ENCODE measurements at places on chromosomes 3 and 15.

GRCh38 chr3:159848348-159849118, 140.1 kb upstream of the IL12A start:
- DNase-seq, result no peak

DNA sequence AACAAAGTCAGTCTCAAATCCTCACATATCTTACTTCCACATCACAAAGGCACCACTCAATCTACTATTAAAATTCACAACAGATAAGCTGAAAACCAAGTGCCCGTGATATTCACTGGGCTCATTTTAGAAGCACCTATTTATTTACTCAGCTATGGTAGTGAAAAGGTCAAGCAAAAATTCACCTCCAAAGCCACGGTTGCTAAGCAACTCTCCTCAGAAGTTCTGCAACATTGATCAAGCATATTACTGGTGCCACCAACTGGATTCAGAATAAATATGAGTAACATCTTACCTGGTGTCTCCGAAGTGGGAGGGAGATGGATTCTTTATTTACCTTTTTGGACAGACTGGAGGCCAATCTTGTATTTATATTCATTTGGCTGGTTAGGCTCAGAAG, 714.8 kb downstream of the FHIT start:
- DNase-seq, result no peak

DNA sequence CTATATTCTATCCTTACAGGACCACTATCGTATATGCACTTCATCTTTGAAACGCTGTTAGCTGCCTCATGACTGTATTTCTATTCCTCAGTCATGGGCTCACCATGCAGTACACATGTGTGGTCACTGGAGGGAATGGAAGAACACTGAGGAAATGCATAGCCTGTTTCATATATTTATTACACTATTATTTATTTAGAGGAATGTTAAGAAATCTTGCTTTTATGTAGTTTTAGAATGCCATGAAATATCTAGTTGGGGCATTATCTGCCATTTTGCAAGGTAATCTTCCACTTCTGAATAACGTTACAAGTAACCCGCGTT, 155.7 kb downstream of the IGF1R start:
- DNase-seq, result no peak

DNA sequence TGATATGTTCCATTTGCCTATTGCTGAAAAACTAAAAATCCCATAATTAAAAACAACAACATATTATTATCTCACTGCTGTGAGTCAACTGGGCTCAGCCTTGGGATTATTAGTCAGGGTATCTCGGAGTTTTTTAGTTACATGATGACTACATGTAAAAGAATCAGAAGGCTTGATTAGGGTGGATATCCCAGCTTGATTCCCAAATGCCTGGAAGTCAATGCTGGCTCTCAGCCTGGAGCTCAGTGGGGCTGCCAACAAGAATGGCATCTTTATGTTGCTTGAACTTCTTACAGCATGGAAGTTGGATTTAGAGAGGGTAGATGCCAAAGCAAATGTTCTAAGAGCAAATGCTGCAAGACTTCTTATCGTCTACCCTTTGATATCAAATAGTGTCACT, 278.5 kb downstream of the PLOD2 start:
- DNase-seq, result no peak

GRCh38 chr15:40845511-40846284, 1.9 kb downstream of the SPINT1 start:
- DNase-seq, result no peak

GRCh38 chr3:14566812-14567211, 26.7 kb upstream of the GRIP2 start:
- DNase-seq, result no peak

DNA sequence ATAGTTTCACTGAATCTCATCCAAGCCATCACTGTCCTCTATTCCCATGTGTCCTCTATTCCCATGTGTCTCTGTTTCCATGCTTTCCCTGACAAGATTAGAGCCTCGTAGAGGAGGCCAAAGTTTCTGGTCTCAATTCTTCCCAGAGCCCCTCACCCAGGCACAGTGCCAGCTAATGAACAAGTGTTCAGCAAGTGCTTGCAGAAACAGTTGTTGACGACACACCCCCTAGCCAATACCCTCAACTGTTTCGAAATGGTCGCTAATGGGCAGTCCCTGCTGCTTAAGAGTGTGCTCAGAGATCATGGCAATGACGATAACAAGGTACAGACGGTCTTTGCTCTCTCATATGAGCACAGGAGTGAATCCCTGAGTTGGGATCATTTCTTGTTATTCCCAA, 73.4 kb downstream of the FAM174B start:
- no peak for DNase-seq

DNA sequence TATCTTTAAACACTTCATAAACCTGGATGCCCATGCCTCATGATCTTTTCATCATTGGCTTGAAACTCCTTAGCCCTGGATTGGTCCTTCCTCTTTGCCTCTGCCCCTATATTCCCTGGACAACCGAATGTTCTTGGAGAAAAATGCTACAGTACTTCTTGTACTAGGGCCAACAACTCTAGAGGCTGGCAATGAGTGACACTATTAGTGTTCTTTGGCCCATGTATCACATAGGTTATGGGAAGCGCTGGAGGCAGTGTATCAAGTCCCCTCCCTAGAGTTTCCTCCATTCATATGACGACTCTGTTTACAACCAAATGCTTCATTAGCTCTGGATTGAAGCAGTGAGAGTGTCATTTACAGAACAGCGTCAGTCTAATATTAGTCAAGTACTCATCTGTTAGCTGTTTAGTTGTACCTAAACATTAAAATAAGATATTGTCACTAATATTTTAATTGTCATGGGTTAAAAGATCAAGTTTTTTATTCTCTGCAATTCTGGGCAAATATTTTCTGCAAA, 66.4 kb upstream of the MYO5C start:
- no peak for DNase-seq

DNA sequence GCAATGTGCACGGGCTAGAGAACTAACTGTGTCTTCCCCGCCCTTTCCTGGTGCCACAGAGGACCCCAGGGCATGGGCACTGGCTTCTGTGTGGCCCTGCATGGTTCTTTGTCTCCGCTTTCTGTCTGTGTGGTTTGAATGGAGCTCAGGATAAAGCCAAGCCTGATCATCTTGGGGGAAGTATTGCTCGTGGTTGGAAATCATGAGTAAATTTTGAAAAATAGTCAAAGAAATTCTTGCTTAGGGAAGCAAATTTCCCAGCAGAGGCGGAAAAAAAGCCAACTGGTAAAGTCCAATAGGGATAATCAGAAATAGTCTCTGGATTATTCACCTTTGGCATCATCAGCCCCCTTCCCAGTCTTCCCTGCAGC, 55.4 kb downstream of the MAGEF1 start:
- DNase-seq, result no peak

- DNase-seq, result no peak
Measured at GRCh38 chr15:28182216-28182615, 83.1 kb upstream of the OCA2 start.

- no peak for DNase-seq
Measured at GRCh38 chr15:64274341-64274950, 81.5 kb downstream of the CSNK1G1 start.

DNA sequence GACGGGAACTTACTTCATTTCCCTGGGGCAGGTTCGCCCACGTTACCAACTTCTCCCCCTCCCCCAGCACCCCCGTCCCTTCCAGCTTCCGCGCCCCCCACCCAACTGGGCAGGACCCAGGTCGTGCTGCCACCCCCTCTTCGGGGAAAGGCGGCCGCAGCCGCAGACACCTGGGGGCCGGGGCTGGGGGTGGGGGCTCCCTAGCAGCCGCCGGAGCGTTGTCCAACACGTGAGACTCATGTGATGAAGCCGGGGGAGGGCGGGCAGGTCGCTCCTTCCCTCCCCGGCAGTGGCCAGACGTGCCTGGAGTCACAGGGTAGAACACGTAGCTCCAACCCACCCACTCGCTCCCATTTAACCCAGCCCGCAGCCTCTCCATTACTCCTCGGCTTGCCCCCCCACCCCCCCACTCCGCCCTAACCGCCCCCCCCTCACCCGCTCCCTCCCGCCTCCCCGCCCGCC, 240 bp upstream of the BHLHE40 start:
- no peak for DNase-seq

- DNase-seq, result no peak
Measured at GRCh38 chr15:40486066-40486770, 15.4 kb downstream of the CHST14 start.

- no peak for DNase-seq
Measured at GRCh38 chr15:92271179-92271578, 122.5 kb upstream of the ST8SIA2 start.

- DNase-seq, result no peak
Measured at GRCh38 chr3:151404316-151404715, 19.8 kb upstream of the P2RY12 start.

- no peak for DNase-seq
Measured at GRCh38 chr15:44971036-44971435, 14.5 kb downstream of the TERB2 start.

GRCh38 chr3:194905696-194906095, 220.0 kb downstream of the FAM43A start:
- DNase-seq, result no peak

DNA sequence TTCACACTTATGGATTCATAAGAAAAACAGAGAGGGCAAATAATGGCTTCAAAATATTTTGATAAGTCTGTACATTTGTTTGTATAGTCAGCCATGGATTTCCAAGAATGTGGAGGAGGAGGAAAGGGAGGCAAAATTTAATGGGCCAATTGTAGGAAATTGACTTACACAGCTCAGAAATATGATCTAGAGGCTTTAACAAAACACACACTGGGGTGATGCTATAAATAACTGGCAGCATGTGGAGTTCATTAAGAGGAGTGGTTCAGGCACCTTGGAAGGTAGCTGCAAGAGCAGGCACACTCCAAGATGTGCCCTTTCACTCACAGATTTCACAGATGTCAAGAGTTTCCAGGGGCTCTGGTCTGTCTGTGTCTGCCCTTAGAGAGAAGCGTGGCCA, 193.4 kb upstream of the RASGRP1 start:
- no peak for DNase-seq

DNA sequence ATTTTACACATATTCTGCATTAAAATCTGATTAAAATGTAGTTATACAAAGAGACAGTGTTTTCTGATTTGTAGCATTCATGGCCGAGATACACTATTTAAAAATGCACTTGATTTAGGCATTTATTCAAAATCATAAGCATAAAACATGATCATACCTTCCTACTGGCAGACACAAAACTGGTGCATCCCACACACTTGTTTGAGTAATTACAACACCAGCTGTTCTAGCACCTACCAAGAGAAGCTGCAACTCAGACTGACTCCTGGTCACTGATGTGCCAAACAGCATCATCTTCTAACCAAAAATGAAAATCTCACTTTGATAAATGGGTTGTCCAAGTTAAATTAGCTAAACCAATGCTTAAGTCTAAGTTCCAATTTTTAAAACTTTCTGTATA, 262.7 kb upstream of the NSMCE3 start:
- DNase-seq, result no peak

DNA sequence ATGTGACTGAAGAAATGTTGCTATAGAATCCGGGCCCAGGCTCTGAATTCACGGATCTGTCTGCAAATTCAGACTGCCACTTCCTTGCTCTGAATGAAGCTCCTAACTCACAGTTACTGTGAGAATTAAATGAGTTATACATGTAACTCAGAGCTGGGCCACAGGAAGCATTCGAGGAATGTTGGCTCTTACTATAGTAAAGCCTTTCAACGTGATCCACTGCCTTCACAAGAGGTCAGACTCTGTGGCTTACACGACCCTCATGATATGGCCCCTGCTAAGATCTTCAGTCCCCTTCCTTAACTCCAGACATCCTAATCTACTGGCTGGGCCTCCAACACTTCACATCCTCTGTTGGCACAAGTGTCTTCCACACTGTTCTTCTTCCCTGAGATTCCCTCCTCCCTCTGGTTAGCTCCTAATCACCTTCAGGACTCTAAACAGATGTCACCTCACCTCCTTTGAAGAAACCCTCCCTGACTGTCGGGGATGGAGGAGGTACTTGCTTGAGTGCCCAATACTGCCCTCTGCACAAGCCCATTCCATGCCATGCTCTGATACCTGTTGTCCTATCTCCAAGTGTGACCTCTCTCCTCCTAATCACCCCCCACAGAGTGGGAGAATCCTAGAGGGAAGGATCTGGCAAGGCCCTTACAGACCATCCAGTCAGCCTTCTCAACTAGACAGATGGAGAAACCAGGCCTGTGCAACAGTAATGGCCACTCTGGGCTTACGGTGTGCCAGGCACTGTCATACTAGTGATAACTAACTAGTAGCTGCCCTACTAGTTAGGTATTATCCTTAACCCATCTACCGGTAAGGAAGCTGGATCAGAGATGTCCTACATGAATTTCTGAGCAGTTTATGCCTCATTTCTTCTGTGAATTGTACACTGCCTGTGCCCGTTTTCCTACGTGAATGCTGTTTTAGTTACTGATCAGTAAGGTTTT, 1.3 kb downstream of the ACTR8 start:
- DNase-seq, result no peak

DNA sequence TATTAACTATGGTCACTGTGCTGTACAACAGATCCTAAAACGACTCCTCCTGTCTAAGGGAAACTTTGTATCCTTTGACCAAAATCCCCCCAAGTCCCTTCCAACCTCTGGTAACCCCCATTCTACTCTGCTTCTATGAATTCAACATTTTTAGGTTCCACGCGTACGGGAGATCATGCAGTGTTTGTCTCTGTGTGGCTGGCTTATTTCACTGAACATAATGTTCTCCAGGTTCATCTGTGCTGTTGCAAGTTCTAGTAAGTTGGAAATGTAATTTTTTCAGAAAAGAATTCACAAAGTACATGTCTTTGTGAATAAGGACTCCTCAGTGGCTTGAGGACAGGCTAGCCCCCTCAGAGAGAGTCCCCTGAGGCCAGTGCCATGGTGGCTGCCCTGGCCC, 66.1 kb downstream of the ATP10A start:
- no peak for DNase-seq

DNA sequence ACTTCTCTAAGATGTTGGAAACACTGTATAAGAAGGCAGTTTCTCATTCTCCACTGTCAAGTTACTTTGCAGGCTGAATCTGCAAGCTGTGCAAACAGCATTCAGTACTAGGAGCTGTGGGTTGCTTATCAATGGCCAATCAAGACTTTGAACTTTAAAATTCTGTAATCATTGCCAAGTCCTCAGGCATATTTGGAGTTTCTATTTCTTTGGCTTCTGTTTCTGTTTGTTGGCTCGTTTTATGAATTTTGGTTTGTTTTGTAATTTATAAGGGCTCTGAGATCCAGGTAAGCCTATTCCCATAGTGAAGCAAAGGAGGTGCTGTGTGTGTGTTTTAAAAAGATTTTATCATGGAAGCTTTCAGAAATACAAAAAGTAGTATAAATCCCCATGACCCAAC, 32.1 kb downstream of the TLNRD1 start:
- no peak for DNase-seq

- DNase-seq, result no peak
Measured at GRCh38 chr3:30779686-30780287, 114.7 kb downstream of the GADL1 start.

DNA sequence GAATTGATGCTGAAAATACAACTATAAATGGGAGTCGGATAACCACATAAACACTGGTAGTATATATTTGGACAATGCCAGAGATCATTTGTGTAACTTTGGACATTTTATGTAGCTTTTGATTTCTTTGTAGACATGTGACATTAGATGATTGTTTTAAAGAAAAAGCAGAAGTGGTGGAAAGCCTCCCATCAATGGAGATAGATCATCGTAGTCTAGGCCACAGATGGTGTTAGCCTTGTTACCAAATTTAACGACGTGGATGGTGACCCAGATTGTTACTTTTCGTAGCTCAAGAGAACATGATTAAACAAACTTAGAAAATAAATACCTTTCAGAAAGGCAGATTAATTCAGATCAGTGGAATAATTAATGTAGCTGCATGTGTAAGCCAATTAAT, 8.8 kb downstream of the CACNA1D start:
- DNase-seq, result no peak

Measured in stimulated activated CD8-positive, alpha-beta memory T cell treated with anti-CD3 and anti-CD28 coated beads, Interleukin-15, amount 100 ng/mL, for 48 hours (primary cell).